ENCODE measurements at places on chromosomes 6 and 20. TPM values are rescaled to one million over a fixed set of nuclear protein-coding genes. Genes with fewer than 3 reads are reported as not detected.

DNA sequence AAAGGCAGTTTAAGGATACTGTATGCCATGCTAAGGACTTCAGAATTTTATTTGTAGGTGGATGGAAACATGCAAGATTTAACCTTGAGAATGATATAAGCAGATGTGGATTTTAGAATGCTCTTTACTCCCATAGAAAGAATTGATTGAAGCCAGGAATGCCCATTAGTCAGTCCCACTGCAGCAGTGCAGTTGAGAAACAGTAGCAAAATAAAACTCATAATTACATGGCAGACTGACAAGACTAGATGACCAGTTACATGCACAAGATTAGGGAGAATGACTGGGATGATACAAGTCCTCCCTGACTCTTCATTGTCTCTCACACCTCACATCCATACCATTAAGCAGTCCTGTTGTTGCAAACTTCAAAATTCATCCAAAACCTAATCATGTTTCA lies 83.9 kb downstream of the PDE10A start:
- no peak for DNase-seq

GRCh38 chr20:46013322-46013828 lies 4.7 kb downstream of the MMP9 start:
- DNase-seq = no peak

- no peak for DNase-seq
Observed at GRCh38 chr6:34338811-34339210, 53.7 kb downstream of the NUDT3 start.

DNA sequence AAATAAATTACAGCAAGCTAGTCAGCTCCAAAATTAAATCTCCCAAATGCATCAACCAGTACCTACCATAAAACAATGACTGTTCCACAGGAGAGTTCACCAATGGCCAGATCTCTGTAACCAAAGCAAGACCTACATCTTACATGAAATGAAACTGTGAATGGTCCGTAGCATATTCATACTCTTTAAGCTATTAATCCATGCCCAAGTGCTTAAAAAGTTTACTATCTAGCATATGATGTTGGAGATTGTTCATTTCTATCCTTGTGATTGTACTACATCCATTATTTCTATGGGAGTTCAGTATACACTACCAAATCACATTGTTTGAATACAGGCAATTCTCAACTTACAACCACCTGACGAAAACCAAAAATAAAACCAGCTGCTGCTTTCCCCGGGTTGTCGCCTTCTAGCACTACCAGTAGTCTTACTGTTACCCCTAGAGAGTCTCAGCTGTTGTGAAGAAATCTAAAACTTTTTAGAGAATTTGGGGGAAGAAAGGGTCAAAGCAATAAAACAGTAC lies 38.0 kb downstream of the HIVEP2 start:
- DNase-seq = no peak

DNA sequence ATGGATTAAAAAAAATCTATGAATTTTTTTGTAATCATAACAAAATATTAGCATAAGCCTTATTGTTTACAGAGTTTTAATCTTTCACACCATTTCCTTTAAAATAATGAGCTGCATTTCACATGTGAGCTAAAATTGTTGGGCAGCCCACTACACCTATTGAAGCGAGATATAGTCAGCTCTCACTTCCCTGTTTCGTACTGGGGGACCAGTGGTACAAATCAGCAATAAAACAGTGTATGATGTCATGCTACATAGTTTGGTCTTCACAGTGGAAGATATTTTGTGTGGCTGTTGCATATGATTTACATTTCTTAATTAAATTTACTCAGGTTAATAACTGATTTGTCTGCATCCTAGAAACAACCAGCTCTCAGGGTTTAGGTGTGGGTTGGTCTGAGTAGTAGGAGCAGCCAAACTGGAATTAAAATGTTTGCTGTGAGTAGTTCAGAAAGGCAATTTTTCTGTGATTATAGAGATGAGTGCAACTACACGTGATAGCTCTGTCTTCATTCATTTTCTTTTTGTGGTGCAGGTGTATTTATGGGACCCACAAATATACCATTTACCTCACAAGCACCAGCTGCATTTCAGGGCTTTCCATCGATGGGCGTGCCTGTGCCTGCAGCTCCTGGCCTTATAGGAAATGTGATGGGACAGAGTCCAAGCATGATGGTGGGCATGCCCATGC lies 99.3 kb downstream of the B3GAT2 start:
- no peak for DNase-seq

DNA sequence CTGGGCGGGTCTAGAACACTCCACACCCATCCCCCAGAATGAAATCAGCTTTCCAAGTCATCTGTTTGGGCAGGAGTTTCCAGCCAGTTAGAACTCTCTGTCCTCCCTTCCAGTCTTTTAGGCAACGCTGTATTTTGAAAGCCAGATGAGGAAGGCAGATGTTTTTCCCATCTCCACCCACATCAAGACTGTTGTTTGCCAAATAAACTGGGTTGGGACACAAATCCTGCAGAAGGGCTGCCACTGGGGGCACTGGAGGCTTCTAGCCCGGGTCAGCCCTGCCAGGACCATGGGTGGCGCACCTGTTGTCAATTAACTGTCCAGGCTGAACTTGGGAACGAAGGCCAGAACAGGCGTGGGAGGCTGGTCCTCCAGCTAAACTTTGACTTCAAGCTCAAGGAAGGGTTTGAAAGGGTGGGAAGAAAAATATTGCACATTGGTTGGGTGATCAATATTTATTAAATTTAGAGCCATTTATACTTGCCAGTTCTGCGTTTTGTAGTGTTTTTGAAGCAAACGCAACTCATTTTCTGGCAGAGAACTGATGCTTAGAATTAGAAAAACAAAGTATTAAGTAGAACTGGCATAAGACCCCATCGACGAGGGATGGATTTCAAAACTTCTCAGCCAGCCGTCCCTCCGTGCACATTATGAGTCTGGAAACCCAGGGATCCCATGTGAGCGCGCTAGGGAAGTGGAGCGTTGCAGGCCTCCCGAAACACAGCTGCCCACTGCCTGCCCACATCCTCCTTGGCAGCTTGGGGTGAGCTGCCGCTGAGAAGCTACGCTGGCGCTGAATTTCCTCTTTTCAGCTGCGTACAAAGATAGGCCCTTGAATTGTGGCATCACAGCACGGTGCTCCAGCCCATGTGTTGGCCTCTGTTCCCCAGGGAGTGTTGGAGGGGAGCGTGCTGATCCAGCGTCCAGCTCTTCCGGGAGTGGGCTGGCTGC lies 297.4 kb downstream of the QKI start:
- no peak for DNase-seq

GRCh38 chr20:25042531-25043498 lies 15.1 kb downstream of the ACSS1 start:
- peak; percentile 68 for DNase-seq

- no peak for DNase-seq
Observed at GRCh38 chr20:5470943-5471342, 154.2 kb upstream of the PROKR2 start.

DNA sequence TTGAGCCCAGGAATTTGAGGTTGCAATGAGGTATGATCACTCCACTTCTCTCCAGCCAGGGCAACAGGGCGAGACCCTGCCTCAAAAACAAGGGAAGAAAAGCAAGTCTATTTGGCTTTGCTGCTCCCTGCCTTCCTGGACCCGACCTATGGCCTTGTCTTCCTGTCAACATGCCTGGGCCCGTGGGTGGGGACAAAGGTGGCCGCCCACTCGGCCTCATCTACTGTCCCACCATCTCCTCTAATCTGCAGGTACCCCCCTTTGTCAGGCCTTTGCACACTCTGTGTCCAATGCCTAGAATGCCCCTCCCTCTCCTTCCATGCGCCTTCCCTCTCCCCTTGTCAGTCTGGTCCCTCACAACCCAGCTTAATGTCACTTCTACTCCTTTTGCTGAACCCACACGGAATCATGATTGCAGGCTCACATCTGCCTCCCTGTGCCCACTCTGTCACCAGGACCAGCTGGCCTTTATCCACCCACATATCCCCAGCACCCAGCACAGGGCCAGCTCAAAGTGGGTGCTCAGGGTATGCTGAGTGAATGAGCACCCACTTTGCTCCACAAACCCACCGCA lies 40.3 kb downstream of the MDFI start:
- DNase-seq = peak; percentile 68

DNA sequence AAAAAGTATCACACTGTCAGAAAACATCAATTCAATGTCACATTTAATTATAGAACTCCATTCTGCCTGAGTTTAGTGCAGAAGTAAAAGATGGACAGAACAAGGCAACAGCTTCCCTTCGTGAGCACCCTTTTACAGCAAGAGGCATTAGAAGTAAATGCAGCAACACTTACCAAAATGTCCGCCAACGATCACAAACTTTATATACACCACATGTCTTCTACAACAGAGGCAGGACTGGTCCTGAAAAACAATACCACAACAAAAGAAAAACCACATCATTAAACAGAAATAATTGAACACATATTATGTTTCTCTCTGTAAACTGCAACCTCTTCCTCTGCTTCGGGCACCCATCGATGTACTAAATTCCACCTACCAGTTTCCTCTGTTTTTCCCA lies 92.9 kb downstream of the FYN start:
- no peak for DNase-seq

DNA sequence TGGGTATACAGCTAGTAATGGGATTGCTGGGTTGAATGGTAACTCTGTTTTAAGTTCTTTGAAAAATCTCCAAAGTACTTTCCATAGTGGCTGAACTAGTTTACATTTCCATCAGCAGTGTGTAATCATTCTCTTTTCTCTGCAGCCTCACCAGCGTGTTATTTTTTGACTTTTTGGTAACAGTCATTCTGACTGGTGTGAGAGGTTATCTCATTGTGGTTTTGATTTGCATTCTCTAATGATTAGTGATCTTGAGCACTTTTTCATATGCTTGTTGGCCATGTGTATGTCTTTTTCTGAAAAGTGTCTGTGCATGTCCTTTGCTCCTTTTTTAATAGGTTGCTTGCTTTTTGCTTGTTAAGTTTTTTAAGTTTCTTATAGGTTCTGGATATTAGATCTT lies 194.2 kb upstream of the PHACTR1 start:
- DNase-seq = no peak

DNA sequence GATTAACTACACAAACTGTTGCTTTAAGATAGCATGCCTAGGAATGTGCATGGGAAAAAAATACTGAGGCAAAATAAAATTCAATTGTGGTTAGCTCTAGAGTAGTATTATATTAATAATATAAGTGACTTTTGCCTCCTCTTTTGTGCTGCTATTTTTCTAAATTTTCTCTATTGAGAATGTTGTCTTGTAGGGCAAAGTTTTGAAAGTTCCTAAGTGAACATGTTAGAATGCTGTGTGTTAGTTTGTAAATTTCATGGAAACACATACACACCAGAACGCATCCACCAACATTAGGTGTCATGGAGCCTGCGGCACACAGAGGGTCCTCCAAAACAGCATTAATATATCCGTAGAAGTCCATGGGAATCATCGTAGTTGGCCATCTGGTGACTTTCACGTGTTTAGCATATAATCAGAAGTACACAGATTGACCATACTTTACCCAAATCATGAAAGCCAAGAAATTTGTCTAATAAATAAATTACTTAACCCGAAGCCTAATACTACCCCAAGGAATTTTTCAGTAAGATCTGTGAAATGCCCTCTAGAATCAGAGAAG lies 25.6 kb downstream of the ARHGAP18 start:
- no peak for DNase-seq

DNA sequence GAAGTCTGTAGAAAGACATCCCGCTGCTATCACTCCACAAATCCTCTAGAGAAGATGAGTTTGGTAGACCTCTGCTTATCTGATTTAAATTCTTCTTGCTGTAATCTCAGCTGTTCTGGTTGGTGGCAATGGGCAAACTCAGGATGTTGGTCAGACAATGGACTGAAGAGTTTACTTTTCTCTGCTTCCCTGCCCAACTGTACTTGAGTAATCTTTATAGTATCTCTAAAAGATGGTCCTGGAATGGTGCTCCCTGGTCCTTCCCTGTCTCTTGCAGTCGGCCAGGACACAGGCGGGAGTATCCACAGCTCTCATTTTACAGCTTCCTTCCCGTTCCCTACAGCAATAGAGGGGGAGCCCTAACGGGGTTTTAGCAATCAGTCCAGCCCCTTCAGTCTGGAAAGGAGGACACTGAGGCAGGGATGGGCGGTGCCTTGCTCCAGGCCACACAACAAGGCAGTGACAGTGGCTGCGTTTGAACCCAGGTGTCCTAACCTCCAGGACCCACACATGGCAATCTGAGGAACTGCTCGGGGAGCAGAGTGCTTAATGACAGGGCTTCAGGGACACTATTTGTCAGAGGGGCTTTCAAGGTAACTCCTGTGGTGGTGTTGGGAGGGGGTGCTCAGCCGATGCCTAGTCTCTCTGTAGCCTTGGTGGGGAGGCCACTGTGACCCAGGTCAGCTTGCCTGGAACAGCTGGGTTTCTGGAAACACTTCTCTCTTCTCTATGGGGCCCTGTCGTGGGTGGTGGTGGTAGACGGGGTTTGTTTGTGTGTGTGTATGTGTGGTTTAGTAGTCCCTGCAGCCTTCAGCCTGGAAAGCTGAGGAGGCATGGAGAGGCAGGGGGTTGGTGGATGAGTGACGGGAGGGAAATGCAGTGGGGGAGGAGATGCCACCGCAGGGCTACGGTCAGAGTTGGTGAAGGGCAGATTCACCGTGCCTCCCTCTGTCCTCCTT lies 9.5 kb upstream of the VEGFA start:
- peak; percentile 50 for DNase-seq

Gene SLC17A1
- not detected for total RNA-seq

Gene RTF2
- 79.3 TPM for total RNA-seq

Gene TAF4
- total RNA-seq = 11.5 TPM

Gene PTPRT
- total RNA-seq = not detected

Gene MROH8
- 2.5 TPM for total RNA-seq

Gene SLC13A3
- total RNA-seq = 2.8 TPM

Gene ZSCAN16
- 3.0 TPM for total RNA-seq

Gene NEURL2
- 2.7 TPM for total RNA-seq

Gene TNFRSF6B
- 0.79 TPM for total RNA-seq

All from chondrocyte (in vitro differentiated cells).